CD4-positive, alpha-beta T cell (primary cell): ENCODE measurements at places on chromosomes 4 and X.
A peak's percentile ranks its signal among the peaks of the same experiment; 100 is the strongest.

DNA sequence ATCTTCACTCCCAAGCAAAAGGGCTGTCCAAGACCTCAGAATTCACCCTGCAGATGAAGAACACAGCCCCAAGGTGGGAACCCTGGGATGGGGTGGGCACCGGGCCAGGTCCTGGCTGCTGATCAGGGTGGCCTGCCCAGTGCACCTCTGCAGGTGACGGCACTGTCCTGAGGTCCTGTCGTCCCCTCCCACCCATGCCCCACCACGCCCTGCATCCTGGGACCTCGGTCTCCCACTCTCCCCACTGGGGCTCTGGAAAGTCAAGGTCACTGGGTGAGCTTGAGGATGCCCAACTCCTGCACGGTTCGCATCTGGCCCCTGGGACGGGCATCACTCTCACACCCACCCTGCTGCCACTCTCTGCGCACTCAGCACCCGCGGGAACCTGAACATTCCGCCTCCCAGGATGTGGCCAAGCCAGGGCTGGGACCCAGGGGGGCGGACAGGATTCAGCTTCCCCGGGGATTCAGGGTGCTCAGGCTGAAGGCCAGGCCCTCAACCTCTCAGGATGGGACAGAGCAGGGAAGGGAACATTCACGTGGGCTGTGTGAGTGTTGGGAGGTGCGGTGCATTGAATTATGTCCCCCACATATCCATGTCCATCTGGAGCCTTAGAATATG, 115.9 kb downstream of the CPZ start:
- DNase-seq, result no peak

DNA sequence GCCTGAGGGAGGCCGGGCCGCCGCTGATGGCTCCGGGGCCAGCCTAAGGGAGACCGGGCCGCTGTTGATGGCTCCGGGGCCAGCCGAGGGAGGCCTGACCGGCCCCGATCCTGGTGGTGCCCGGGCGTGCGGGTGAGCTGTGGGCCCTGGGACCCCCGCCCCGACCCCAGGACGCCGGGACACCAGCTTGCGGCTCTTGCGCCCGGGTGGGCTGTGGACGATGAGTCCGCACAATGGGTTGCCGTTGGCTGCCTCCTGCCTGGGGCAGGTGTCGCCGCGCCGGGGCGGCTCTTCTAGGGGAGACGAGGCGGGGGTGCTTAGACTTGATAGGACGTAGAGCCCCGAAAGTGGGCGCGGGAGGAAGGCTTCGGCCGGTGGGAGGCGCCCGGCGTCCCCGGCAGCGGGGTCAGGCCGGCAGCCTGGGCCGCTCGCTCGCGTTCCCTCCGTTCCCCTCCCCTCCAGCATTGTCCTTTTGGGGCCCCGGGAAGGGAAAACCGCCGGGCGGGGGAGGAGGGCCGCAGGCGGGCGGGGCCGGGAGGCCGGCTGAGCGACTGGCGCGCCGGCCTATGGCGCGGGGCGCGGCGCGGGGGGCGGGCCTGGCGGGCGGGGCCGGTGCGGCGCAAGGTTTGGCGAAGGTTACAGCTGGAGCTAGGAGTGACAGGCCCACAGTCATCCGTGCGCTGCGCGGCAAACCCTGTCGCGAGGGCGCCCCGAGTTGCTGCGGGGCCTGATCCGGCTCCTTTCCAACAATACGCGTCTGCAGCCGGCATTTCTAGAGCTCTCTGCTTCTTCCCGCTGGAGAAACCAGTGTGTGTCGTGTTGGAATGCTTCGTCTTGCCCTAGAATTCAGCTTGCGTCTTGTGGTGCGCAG, 819 bp downstream of the KIAA0232 start:
- peak; percentile 94 for DNase-seq

DNA sequence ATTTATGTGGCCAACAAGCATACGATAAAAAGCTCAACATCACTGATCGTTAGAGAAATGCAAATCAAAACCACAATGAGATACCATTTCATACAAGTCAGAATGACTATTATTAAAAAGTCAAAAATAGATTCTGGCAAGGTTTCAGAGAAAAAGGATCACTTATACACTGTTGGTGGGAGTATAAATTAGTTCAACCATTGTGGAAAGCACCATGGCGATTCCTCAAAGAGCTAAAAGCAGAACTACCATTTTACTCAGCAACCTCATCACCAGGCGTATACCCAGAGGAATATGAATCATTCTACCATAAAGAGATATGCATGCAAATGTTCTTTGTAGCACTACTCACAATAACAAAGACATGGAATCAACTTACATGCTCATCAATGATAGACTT, 478.7 kb upstream of the GALNTL6 start:
- DNase-seq, result no peak

DNA sequence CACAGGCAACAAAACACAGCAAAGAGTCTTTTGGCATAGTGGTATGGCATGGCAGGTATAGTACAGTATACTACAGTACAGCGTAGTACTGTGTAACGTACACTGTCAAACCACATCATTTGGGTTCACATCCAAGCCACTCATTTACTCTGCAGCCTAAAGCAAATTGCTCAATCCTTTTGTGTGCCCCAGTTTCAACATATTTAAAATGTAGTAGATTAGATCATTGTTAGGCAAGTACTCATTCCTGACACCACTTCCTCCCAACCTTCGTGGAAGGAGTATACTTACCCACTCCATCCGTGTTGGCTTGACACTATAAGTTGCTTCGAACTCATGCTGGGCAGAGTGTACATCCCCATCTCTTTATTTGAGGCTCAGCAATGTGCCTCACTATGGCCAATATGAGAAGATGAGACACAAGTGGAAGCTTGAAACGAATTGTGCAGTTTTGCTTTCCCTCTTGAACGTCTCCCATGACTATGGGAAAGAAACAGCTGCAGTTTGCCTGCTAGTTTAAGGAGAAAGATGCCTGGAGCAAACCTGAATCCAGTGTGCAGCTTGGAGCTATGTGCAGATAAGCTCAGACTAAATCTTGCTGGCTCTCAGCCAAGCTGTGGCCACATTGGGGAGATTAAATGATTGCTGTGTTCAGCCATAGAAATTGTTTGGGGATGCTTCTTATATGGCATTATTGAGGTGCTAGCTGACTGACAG, 85.7 kb upstream of the TBL1X start:
- DNase-seq, result no peak

- DNase-seq, result no peak
Measured at GRCh38 chrX:63128509-63128908, 222.6 kb downstream of the SPIN4 start.

GRCh38 chrX:46327566-46328115, 217.6 kb downstream of the ZNF674 start:
- DNase-seq, result no peak

DNA sequence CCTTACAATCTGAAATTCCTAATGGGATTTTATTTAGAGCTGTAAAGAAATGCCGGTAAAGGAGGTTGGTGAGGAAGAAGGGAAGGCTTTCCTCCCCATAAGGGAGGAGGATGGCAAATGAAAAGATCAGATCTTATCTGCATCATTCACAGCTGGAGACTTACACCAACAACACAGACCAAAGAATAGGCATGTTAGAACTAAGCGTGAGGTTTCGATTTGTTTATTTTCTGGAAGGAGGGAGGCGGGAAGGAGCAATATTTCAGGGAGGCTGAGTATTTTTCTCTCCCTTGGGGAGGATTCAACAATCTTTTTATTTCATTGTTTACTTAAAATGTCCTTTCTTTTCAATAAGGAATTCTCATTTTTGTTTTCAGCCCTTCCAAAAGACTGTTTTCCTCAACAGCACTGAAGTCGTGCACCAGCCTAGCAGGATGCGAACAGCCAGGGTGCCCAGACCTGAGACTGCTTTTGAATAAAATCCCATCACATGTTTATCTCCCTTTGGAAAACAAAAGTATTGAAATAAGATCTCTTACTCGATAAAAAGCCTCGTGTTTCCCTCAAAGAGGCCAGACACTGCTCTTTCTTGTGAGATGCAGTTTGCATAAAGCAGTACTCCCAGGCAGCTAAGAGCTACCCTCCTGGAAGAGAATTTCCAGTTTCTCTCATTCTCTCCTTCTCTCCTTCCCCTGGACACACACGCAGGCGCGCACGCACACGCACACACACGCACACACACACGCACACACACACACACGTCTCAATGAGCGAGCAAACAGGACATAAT, 236.1 kb downstream of the MGST2 start:
- DNase-seq, result no peak

GRCh38 chr4:68451246-68452211, 4.3 kb downstream of the TMPRSS11E start:
- DNase-seq, result no peak

GRCh38 chrX:129653971-129654651, 645 bp downstream of the APLN start:
- DNase-seq, result no peak

- DNase-seq, result no peak
Measured at GRCh38 chr4:128452415-128452814, 164.8 kb upstream of the PGRMC2 start.
